HFFc6 (cell line): ENCODE measurements at places on chromosomes 4 and X. TPM values are rescaled to one million over a fixed set of nuclear protein-coding genes. Genes with fewer than 3 reads are reported as not detected.

DNA sequence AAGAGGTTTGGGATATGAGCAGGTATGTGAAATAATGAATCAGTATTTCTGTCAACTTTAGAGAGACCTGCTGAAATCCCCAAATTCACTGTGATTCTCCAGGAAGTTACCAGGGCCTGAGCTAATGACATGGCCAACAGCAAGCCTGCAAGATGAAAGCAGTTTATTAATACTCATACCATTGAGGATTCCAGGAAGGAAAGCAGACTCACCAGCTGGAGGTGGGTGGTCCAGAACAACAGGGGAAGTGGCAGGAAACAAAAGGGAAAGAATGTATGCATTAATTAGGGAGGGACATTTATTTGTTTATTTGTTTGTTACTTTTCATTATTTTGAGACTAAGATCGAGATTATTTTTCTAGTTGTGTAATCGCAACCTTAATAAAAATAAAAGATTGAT, 196.6 kb upstream of the AGA start:
- no peak for DNase-seq

- DNase-seq, result no peak
These were observed 167.7 kb downstream of the PJA1 start for GRCh38 chrX:68997511-68997910.

GRCh38 chr4:103074744-103075434, 1.7 kb downstream of the SLC9B2 start:
- no peak for DNase-seq

Gene PPARGC1A
- not detected in 3 replicates for total RNA-seq

Gene TRAM1L1
- not detected in 3 replicates for total RNA-seq

GRCh38 chrX:153864561-153865320, 21.2 kb downstream of the L1CAM start:
- no peak for DNase-seq
